ENCODE measurements at places on chromosomes 13 and 19.

GRCh38 chr13:110499621-110500281 lies 61.8 kb downstream of the RAB20 start:
- H3K27me3 ChIP-seq: peaks cover 15% of the 10 kb centered on the region
- H3K36me3 ChIP-seq: no peaks in the 10 kb centered on the region
- H3K4me3 ChIP-seq: no peak overlapping the region
- no peaks in the 10 kb centered on the region for H3K4me1 ChIP-seq
- DNase-seq: no peak
- no peak overlapping the region for H3K27ac ChIP-seq

- H3K36me3 ChIP-seq: no peaks in the 10 kb centered on the region
- no peak for DNase-seq
- H3K27me3 ChIP-seq: peaks cover 9% of the 10 kb centered on the region
Measured at GRCh38 chr13:30331331-30331771, 24.0 kb upstream of the KATNAL1 start.

- DNase-seq: no peak
- H3K27ac ChIP-seq: no peak overlapping the region
- peaks cover 27% of the 10 kb centered on the region for H3K27me3 ChIP-seq
Measured at GRCh38 chr13:80341756-80342370, 937 bp upstream of the SPRY2 start.

DNA sequence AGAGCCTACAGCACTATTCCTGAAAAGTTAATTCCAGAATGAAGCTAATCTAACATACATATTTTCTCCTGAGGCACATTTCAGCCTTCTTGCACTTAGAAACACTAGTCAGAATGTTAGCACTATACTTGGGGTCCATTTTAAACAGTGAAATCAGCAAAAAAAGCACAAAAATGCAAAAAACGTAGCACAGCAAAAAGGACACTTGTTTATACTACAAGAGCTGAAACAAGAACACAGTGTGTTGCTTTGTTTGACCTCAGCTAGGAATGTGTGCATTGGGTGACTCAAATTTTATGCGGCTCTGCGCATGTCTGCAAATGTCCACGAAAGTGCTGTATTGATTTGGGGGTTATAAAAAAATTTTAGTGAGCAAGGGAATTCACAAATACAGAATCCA lies 226.2 kb downstream of the KCNRG start:
- H3K4me1 ChIP-seq: peaks cover 20% of the 10 kb centered on the region
- H3K4me3 ChIP-seq: no peak overlapping the region
- no peak for DNase-seq
- H3K27me3 ChIP-seq: peaks cover 9% of the 10 kb centered on the region
